Activated CD4-positive, alpha-beta memory T cell treated with anti-CD3 and anti-CD28 coated beads for 36 hours (primary cell): ENCODE measurements at places on chromosomes 2 and 18. TPM values are rescaled to one million over a fixed set of nuclear protein-coding genes. Genes with fewer than 3 reads are reported as not detected.

The RUFY4 gene
- 0.93 TPM for total RNA-seq

The NAT8 gene
- total RNA-seq, result not detected

The SRD5A2 gene
- not detected for total RNA-seq

The SLC11A1 gene
- total RNA-seq, result 0.26 TPM

The MC4R gene
- not detected for total RNA-seq

The KCNK3 gene
- total RNA-seq, result not detected

The SPDYA gene
- 1.1 TPM for total RNA-seq

The CRIM1 gene
- 5.3 TPM for total RNA-seq

The EPHA4 gene
- total RNA-seq, result 7.0 TPM

The ZNF521 gene
- not detected for total RNA-seq

The CYP27C1 gene
- total RNA-seq, result not detected

The REEP1 gene
- total RNA-seq, result 0.15 TPM

The SLC19A3 gene
- total RNA-seq, result not detected

The MEP1B gene
- not detected for total RNA-seq

The NYAP2 gene
- not detected for total RNA-seq

The CYP1B1 gene
- 3.3 TPM for total RNA-seq

The KCNG2 gene
- total RNA-seq, result not detected
